ENCODE measurements at places on chromosomes 12 and 14. TPM values are rescaled to one million over a fixed set of nuclear protein-coding genes. Genes with fewer than 3 reads are reported as not detected.

- H3K4me1 ChIP-seq: peaks cover 10% of the 10 kb centered on the region
- H3K4me3 ChIP-seq: no peak overlapping the region
- DNase-seq: no peak
- H3K36me3 ChIP-seq: peaks cover 7% of the 10 kb centered on the region
- no peaks in the 10 kb centered on the region for H3K27me3 ChIP-seq
Measured at GRCh38 chr14:99441157-99441870, 39.3 kb downstream of the SETD3 start.

DNA sequence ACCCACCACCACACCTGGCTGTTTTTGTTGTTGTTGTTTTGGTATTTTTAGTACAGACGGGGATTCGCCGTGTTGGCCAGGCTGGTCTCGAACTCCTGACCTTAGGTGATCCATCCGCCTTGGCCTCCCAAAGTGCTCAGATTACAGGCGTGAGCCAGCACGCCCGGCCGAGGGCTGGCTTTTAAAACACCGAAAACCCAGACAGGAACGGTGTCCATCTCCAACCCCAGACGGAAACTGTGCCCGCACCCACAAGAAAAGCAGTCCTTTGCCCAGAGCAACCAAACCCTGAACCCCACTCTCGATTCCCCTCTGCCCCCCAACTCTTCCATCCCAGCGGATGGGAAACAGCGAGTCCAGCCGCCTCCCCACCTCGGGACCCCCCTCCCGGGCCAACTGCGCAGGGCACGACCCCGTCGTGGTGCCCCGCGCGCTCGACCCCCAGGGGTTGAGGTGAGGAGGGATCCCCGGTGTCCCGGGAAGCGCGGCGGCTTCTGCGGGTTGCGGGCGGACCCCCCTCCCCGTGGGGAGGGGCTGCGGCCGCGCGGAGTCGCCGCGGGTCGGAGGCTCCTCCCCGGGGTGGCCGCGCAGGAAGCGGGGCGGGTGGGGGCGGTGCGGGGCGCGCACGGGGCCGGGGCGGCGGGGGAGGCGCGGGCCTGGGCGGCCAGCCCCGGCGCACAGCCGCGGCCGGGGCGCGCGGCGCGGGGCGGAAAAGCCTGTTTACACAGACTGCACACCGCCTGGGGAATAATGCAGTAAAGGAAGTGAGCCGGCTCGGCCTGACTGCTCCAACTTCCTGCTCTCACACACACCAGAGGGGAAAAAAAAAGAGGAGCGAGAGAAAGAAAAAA is at the start of gene ELK3:
TSS of gene ELK3 (plus strand) at position 651 of the 851 bp plus-strand sequence.
- peaks cover 30% of the 10 kb centered on the region for H3K4me1 ChIP-seq
- no peaks in the 10 kb centered on the region for H3K27me3 ChIP-seq
- H3K4me3 ChIP-seq: peak within 1 kb of the TSS; percentile 99
- H3K36me3 ChIP-seq: no peaks in the 10 kb centered on the region

GRCh38 chr12:65277994-65278575 is 398 bp upstream of the MSRB3 start:
- no peaks in the 10 kb centered on the region for H3K36me3 ChIP-seq
- peak overlapping the region; percentile 89 for H3K4me3 ChIP-seq
- H3K27me3 ChIP-seq: peaks cover 24% of the 10 kb centered on the region
- H3K4me1 ChIP-seq: peaks cover 11% of the 10 kb centered on the region

- H3K27ac ChIP-seq: no peak overlapping the region
- H3K4me1 ChIP-seq: peaks cover 49% of the 10 kb centered on the region
Measured at GRCh38 chr12:124759841-124760503, 103.7 kb downstream of the SCARB1 start.

Gene EIF2S1
- 108 TPM for total RNA-seq

Gene COL2A1
- total RNA-seq: 386 TPM

GRCh38 chr12:88544991-88545980 is 35.0 kb downstream of the KITLG start:
- H3K4me1 ChIP-seq: peaks cover 5% of the 10 kb centered on the region
- H3K4me3 ChIP-seq: no peak overlapping the region
- H3K27me3 ChIP-seq: no peaks in the 10 kb centered on the region
- peaks cover 6% of the 10 kb centered on the region for H3K36me3 ChIP-seq
- peak overlapping the region; percentile 9 for H3K27ac ChIP-seq

GRCh38 chr14:100858838-100859220 is 32.9 kb downstream of the MEG3 start:
- H3K4me1 ChIP-seq: peaks cover 21% of the 10 kb centered on the region
- no peak overlapping the region for H3K27ac ChIP-seq
- no peak for DNase-seq
- no peak overlapping the region for H3K4me3 ChIP-seq

DNA sequence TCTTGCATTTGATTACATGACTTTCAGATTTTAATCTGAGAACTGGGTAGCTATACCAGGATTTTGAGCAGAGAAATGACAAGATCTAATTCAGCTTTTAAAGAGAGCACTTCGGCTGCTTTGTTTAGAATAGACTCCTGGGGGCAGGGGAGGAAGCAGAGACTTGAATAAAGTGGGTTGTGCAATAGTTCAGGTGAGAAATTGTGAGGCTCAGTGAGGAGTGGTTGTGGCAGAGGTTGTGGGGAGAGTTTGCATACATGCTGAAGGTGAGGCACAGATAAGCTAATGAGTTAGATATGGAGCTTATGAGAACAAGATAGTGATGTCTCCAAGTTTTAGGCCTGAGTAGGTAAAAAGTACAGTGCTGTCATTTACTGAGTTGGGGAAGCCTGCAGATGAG is 281.4 kb downstream of the FLRT2 start:
- H3K36me3 ChIP-seq: no peaks in the 10 kb centered on the region
- no peaks in the 10 kb centered on the region for H3K27me3 ChIP-seq
- H3K4me3 ChIP-seq: no peak overlapping the region
- no peak overlapping the region for H3K27ac ChIP-seq

- no peak overlapping the region for H3K27ac ChIP-seq
- no peak for DNase-seq
- peaks cover 91% of the 10 kb centered on the region for H3K27me3 ChIP-seq
- H3K4me3 ChIP-seq: no peak overlapping the region
- no peaks in the 10 kb centered on the region for H3K36me3 ChIP-seq
Measured at GRCh38 chr14:36451310-36452065, 68.5 kb downstream of the NKX2-1 start.

Gene RDH12
- not detected for total RNA-seq

GRCh38 chr12:20508359-20508758 is 140.0 kb downstream of the PDE3A start:
- H3K4me3 ChIP-seq: no peak overlapping the region
- H3K27me3 ChIP-seq: no peaks in the 10 kb centered on the region
- no peaks in the 10 kb centered on the region for H3K4me1 ChIP-seq
- H3K27ac ChIP-seq: no peak overlapping the region
- H3K36me3 ChIP-seq: no peaks in the 10 kb centered on the region
- DNase-seq: no peak

Gene VCPKMT
- total RNA-seq: 13.1 TPM

DNA sequence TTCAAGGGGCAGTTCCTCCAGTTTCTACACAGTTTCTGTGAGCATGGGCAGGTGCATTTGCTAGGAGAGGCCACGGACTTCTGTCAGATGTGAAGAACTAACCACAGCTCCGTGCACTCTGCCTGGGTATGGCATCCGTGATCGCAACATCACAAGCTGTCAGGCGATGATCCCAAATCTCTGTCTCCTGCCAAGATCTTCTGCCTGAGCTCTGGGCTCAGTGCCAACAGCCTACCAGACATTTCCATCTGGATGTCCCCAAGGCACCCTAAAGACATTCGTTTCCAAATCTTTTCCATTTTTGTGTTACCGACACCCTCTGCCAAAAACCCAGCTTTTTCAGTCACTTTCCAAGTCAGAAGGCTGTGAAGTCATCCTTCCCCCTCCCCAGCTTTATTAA is 292.1 kb downstream of the GLT1D1 start:
- H3K36me3 ChIP-seq: no peaks in the 10 kb centered on the region
- H3K4me1 ChIP-seq: peaks cover 12% of the 10 kb centered on the region
- peaks cover 30% of the 10 kb centered on the region for H3K27me3 ChIP-seq
- DNase-seq: no peak

Gene SPTB
- 0.18 TPM for total RNA-seq

DNA sequence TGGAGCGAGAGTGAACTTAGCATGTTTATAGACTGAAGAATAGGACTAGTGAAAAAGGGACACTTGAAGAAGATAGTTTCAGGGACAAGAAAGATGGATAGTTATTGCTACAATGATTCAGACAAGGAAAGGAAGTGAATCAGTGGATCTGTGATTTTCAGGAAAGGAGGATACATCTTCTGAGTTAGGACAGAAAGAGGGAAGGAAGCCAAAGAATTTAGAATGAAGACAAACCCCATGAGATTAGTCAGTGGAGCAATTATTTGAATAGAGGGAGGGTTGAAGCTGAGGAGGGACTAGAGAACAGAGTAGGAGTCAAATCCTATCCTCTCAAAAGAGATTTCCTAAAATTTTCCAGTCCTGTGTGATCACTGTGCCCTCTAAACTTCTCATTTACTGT is 282.7 kb downstream of the AKAP6 start:
- H3K27me3 ChIP-seq: no peaks in the 10 kb centered on the region
- DNase-seq: no peak
- no peaks in the 10 kb centered on the region for H3K4me1 ChIP-seq
- no peaks in the 10 kb centered on the region for H3K36me3 ChIP-seq

Gene TRHDE
- 0.66 TPM for total RNA-seq

DNA sequence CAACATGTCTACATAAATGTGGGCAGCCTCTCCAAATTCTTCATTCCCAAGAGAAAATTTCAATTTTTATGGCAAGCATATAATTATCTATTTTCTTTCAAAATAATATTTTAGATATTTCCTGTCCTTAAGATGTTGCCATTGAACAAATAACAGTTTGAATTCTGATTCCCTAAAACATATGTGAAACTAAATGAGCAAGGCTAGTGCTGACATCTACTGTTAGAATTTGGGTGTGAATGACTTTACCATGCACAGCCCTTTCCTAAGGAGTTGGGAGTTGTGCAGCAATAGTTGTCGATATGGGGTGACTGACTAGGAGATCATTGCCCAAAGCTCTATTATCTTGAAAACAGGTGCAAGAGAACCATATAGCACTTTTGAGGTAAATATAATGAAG is 108.2 kb upstream of the SLC38A4 start:
- peaks cover 6% of the 10 kb centered on the region for H3K27me3 ChIP-seq
- no peak for DNase-seq
- peaks cover 5% of the 10 kb centered on the region for H3K4me1 ChIP-seq
- H3K36me3 ChIP-seq: no peaks in the 10 kb centered on the region

Gene BICDL1
- total RNA-seq: 5.2 TPM

- no peak overlapping the region for H3K4me3 ChIP-seq
- no peak for DNase-seq
- peaks cover 8% of the 10 kb centered on the region for H3K4me1 ChIP-seq
- peaks cover 8% of the 10 kb centered on the region for H3K36me3 ChIP-seq
- no peak overlapping the region for H3K27ac ChIP-seq
- H3K27me3 ChIP-seq: no peaks in the 10 kb centered on the region
Measured at GRCh38 chr12:29552994-29553748, 55.7 kb upstream of the OVCH1 start.

GRCh38 chr12:63844391-63845341 is at the start of gene SRGAP1:
SRGAP1 (plus strand) TSS chr12:63844700; CDS start chr12:63844817, 117 bp downstream.
- H3K27me3 ChIP-seq: no peaks in the 10 kb centered on the region
- peak; percentile 48 for DNase-seq
- H3K36me3 ChIP-seq: no peaks in the 10 kb centered on the region
- peaks cover 38% of the 10 kb centered on the region for H3K4me1 ChIP-seq
- peak within 1 kb of the TSS; percentile 100 for H3K27ac ChIP-seq

- H3K4me3 ChIP-seq: no peak overlapping the region
- no peaks in the 10 kb centered on the region for H3K27me3 ChIP-seq
- peaks cover 3% of the 10 kb centered on the region for H3K36me3 ChIP-seq
- H3K4me1 ChIP-seq: no peaks in the 10 kb centered on the region
Measured at GRCh38 chr14:51458563-51458955, 193.2 kb upstream of the FRMD6 start.

Gene RAB15
- total RNA-seq: 17.9 TPM

DNA sequence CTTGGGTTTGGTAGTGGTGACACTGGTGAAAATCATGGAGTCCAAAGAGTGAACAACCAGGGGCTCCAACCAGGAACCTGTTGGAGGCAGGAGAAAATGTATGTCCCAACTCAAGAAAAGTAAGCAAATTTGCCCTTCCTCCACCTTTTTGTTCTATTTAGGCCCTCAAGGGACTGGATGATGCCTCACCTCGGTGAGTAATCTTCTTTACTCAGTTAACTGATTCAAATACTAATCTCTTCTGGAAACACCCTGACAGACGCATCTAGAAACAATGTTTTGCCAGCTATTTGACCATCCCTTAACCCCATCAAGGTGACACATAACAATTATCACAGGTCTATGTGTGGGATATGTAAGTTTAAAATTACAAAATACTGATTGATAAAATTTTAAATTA is 272.4 kb upstream of the FOXG1 start:
- no peak overlapping the region for H3K27ac ChIP-seq
- no peak overlapping the region for H3K4me3 ChIP-seq
- no peaks in the 10 kb centered on the region for H3K4me1 ChIP-seq
- no peak for DNase-seq

- H3K4me1 ChIP-seq: no peaks in the 10 kb centered on the region
- DNase-seq: no peak
- no peaks in the 10 kb centered on the region for H3K27me3 ChIP-seq
- H3K4me3 ChIP-seq: no peak overlapping the region
- no peak overlapping the region for H3K27ac ChIP-seq
- no peaks in the 10 kb centered on the region for H3K36me3 ChIP-seq
Measured at GRCh38 chr12:43022838-43023237, 433.3 kb upstream of the PRICKLE1 start.

Gene PIK3C2G
- total RNA-seq: not detected

DNA sequence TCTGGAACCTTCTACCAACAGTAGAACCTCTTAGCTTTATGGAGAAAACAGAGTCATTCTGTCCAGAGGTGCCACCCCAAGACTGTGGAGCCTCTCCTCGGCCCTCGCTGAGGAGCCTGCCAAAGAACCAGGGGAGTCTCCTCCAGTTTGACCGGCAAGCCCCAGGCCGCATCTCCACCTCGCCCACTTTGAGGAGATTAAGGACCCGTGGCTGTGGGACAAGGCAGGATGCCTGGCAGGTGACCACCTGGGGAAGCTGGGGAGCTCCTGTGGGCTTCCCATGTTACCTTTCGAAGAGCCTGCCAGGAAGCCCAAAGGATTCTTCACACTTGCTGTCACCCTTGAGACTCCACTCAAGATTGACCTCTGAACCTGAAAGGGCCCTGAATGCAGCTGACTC is 3.8 kb downstream of the PLEKHG7 start:
- no peaks in the 10 kb centered on the region for H3K36me3 ChIP-seq
- no peaks in the 10 kb centered on the region for H3K4me1 ChIP-seq
- DNase-seq: no peak
- no peak overlapping the region for H3K27ac ChIP-seq
- no peak overlapping the region for H3K4me3 ChIP-seq

GRCh38 chr12:92608151-92609091 is 94.4 kb upstream of the PLEKHG7 start:
- no peak for DNase-seq
- H3K27ac ChIP-seq: peak overlapping the region; percentile 81
- no peaks in the 10 kb centered on the region for H3K36me3 ChIP-seq
- H3K27me3 ChIP-seq: no peaks in the 10 kb centered on the region
- H3K4me1 ChIP-seq: peaks cover 22% of the 10 kb centered on the region
- H3K4me3 ChIP-seq: peak overlapping the region; percentile 29
